ENCODE measurements at places on chromosomes 2 and 18.

DNA sequence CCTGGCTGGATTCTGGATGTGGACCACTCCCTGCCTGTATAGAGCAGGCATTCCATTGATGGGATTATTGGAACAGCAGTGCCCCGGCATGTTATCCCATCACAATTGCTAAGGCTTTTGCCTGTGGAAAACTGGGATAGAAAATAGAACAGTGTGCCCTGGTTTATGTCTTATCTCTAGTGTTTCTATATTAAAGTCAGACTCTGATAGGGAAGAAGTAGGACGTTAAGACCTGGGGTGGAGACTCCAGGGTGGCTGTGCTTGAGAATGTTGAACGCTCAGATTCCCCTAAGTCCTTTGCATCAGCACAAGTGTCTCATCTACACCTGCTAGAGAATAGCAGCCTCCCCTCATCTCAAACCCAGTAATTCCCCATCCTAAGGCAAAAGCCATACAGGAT lies 10.8 kb upstream of the NETO1 start:
- no peak for DNase-seq

- no peak for DNase-seq
These were observed 207.1 kb upstream of the SMAD2 start for GRCh38 chr18:48137374-48138081.

DNA sequence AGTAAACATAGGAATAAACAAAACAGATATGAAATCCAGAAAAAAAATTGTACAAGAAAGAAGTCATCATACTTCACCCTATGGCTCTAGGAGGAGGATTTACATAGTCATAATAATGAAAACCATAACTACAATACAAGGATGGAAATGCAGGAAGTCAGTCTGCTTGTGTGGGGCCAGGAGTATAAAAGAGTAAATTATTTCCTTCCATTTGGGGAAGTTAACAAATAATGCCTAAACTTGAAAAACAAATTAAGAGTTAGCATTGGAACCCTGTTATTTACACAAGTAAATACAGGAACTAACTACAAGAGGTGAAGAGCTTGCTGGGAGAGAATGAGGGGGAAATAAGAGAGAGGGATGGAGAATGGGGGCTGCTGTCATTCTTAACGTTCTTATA lies 15.4 kb downstream of the TMEM163 start:
- no peak for DNase-seq

DNA sequence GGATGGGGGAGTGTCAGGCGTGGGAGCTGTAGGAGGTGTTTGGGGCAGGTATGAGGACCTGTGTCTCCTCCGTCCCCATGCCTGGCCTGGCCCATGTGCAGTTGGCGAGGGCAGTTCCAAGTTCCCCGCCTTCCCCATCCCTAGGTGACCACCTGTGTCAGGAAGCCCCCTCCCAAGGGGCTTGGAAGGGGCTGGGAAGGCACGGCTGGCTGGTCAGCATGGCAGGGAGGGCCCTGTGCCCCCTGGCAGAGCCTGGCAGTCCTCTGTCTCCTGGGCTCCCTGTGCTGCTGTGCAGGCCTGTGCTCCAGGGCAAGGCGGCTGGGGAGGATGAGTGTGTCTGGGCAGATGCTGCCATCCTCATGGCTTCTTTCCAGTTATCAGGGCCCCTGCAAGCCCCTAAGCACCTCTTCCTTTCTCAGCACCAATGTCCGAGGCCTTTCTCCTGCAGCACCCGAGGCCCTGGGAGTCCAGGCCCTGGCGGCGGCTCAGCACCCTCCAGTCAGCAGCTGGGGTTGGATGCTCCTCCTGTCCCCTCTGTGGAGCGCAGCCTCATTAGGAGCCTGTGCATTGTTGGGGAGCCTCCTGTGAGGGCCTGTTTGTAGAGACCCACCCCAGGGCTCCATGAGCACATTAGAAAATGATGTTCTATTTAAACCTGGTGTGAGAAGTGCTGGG lies 101.7 kb downstream of the FAM210A start:
- DNase-seq = no peak

GRCh38 chr2:28564346-28564745 lies 68.5 kb downstream of the PLB1 start:
- DNase-seq = no peak

GRCh38 chr18:49591271-49591670 lies 29.4 kb downstream of the LIPG start:
- no peak for DNase-seq

DNA sequence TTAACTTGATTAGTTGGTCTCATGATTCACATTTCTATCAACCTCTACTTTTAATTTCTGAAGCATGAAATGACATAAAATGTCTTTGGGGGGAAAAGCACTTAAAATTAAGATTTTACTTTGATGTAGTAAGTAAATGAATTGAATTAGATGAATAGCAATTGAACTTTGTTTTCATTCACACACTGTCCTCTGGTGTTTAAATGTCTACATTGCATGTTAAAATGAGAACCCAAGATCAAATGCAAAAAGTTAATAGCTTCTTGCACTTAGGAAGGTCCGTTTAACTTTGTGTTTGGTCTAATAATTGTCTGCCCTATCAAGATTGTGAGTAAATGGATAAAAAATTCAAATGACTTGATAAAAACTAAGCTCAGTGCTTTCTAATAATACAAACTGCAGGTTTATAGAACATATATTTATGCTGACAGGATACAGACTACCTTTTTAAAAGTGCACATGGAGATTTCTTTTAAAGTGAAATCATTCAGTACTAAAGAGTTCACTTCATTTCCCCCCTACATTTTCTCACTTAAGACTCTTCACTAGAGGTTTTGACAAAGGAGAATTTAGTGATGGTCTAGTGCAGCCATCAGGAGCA lies 156.2 kb upstream of the NABP1 start:
- no peak for DNase-seq

GRCh38 chr2:239947729-239948045 lies 77.5 kb downstream of the NDUFA10 start:
- no peak for DNase-seq

DNA sequence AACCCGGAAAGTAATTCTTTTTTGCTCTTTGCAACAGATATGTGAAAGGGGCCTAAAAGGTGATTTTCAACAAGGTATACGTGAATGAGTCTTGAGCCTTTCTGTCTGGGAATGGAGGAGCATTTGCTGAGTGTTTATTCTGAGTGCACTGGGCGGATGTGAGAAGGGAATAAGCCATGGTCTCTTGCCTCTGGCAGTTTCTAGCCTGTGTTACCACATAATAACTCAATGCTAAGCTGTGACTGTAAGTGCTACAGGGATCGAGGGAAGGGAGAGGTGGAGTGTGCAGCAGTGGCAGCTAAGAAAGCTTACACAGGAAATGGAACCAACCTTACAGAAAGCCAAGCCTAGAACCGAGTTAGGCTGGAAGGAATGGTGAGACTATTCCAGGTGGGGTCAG lies 444.3 kb downstream of the SLC4A3 start:
- DNase-seq = no peak

DNA sequence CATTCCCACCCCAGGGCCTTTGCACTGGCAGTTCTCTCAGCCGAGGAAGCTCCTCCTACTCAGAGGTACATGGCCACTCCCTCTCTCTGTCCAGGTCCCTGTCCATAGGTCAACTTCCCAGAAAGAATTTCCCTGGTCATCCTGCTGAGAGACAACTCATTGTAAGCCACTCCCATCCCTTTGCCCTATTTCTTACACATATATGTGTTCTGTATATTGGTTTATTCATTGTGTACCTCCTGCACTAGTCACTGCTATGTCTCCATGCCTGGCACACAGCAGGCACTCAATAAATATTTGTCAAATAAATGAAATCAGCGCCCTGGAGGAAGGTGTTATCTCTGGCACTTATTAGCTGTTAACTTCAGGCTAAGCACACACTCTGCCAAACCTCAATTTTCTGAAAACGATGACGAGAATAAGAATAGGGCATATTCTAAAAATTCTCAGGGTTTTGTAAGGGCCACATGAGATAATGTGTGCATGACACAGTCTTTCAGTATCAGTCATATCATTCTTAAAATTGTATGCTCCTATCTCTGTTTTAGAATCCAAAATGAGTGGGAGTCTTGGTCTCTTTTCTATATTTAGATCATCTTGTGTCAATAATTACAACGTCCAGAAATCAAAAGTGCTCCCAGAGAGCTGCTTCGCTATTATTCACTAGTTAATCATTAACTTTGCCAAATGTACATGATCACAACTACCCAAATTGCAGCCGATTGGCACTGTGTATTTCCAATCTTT lies 198.0 kb downstream of the ALK start:
- DNase-seq = no peak

DNA sequence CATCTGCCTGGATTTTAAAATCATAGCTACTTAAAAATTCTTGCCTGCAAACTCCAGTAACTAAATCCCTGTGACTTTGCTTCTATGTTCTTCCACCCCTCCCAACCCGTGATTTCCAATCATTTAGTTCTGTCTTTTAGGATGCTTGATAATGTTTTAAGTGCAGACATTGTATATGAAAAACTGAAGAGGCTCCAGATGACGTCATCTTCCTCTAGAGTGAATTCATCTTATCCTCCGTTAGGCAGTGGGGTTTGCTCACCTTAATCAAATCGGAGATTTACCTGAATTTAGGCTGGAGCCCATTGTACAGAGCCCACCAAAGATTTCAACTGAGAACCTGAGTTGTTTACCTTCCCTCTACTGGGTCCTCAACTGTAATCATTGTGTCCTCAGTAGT lies 10.9 kb downstream of the FBXO48 start:
- no peak for DNase-seq

- DNase-seq = no peak
These were observed 10.2 kb upstream of the CHN1 start for GRCh38 chr2:175015340-175015739.

- no peak for DNase-seq
These were observed 140.6 kb upstream of the LGALSL start for GRCh38 chr2:64313398-64313723.

DNA sequence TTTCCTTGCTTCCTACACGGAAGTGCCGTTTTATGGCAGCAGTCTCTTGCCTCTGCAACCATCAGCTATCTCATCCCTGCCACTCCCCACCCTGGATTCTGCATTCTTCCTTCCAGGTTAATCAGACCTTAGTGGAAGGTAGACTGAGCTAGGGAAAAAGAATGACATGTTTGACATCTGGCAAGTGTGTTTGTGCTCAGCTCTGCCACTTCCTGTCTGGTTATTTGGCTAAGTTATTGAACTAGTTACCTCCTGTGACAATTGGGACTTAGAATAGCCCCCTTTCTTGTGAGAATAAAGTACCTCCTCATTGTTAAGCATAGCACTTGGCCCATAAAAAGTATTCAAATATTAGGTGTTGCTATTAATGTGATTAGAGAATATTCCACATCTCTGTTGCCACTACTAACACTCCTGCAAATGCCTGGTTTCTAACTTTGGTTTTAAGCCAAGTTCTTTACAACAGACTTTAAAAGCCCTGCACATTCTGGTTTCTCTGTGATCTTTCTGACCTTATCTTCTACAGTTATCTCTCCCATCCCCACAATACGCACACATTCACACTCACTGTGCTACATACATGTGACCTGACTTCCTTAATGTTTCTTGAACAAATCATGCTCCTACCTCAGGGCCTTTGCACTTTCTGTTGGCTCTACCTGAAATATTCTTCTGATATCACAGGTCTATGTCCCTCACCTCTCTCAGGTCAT lies 10.8 kb upstream of the MAPRE2 start:
- no peak for DNase-seq

DNA sequence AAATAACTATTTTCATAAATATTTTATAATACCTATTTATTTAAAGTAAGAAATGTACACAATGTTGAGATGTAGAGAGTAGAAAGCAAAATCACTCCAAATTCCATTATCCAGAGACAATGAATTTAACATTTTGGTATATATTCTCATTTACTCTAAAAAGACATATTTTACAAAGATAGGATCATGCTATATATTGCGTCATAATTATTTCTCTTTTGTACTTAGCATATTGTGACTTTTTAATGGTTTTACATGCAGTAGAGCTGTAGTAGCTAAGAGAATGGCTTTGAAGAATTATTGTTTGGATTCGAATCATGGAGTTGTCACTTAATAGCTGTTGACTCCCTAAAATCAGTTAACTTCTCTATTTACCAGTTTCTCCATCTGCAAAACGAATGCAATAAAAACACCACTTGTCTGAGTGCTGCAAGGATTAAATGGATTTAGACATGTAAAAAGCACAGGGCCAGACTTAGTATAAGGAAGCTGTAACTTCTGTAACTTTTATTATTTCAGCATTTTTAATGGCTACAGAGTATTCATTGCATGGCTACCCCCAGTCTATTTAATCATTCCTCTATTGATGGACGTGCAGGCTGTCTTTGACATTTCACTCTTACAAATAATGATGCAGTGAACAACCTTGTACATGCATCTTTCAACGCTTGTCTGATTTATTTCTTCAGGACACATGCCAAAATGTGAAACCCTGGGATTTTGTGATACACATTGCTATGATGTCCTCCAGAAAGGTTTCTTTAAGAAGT lies 33.2 kb downstream of the KCNS3 start:
- no peak for DNase-seq

DNA sequence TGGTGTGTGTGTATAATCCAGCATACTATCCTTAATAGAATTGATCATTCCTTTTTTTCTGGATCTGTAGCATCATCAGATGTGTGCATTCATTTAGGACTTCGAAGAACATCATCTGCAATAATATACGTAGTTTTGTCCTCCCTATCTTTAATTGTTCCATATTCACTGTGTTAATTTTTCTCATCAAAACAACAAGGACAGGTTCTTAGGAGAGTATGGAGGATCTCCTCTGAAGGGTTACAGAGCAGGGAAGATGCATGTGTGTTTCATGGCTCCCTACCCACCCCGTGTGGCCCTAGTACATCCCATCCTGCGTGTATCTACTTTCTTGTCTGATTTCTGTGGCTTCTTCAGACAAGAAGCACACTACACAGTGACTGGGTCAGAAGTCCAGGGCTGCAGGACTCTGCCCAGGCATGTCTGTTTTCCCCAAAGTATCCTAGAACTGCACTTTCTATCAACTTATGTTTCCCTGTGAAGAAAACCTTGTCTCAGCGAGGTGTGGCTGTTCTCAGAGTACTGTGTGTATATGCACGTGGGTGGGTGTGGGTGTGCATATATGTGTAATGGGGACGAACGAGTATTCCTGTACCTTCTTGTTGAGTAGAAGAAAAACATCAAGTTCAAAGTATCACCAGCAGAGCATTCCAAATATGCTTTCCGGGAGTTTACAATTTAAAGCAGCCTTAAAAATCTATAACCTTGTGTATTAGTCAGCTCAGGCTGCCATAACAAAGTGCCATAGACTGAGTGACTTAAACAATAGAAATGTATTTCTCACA lies 220.4 kb upstream of the FOSL2 start:
- no peak for DNase-seq

Measured in stimulated activated CD8-positive, alpha-beta memory T cell treated with anti-CD3 and anti-CD28 coated beads, Interleukin-15, amount 100 ng/mL, for 48 hours (primary cell).